Activated CD4-positive, alpha-beta T cell treated with anti-CD3 and anti-CD28 coated beads, Interleukin-2, Interleukin-6, amounts not matched to agents 100 ng/mL and 50 ng/mL, durations not matched to agents 16 hours and 8 hours (primary cell): ENCODE measurements at places on chromosomes 2 and 18.

DNA sequence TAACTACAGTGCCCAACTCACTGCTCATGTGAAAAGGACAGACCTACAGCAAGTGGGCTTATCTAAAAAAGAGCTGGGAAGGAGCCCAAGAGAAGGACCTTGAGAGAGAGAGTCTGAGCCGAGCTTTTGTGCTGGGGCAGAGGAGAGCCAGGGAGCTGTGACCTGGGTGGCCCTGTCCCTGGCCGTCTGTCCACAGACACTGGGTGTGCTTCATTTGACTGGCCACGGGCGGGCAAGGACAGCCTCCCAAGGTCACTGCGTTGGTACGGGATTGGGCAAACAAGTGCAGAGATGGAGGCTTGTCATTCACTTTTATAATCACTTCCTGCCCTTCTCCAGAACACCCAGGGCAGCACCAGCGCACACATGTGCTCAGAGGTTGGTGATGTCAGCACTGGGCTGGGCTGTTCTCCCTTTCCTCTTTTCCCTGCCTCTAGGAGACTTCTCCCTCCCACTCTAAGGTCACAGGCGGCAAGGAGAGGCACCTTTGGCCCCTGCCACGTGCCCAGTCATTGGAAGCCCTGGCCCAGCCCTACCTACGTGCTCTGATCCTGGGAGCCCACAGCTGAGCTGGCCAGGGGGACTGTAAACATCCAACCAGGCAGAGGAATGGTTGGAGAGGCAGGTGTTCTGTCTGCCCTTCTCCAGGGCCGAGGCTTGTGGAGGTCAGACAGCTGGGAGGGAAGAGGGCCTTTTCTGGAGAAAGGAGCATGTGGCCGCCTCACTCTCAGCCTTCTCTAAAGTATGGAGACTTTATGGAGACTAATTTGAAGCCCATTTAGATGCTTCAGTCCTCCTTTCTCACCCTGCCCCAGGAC lies 6.4 kb upstream of the PSD4 start:
- DNase-seq: peak; percentile 56

GRCh38 chr18:61869636-61870035 lies 23.2 kb downstream of the RNF152 start:
- DNase-seq: no peak

DNA sequence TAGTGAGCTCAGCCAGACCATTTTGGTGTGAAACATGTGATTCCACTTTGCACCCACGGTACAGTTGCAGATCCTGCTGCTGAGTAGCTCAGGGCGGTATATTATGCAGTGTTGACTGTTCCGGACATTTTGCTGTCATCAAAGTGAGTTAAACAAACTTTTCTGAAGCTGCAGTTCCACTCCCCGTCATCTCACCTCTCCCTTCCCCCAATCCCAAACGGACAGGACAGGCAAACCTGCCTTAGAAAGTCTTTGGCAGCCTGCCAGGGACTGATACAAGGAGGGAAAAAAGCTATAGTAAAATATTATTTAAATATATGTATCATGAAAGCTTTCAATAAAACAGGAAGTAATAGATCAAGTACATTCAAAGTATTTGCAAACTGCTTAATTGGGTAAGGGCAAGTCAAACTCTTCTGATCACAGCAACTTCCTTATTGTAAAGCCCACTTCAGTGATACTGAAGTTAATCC lies 35.5 kb upstream of the SP5 start:
- DNase-seq: no peak

- no peak for DNase-seq
Measured at GRCh38 chr2:25447018-25447417, 105.3 kb upstream of the DNMT3A start.
